ENCODE measurements at places on chromosomes 3 and 15.
A peak's percentile ranks its signal among the peaks of the same experiment; 100 is the strongest.

GRCh38 chr3:169147238-169148008 lies 516.1 kb downstream of the MECOM start:
- DNase-seq = peak; percentile 11

DNA sequence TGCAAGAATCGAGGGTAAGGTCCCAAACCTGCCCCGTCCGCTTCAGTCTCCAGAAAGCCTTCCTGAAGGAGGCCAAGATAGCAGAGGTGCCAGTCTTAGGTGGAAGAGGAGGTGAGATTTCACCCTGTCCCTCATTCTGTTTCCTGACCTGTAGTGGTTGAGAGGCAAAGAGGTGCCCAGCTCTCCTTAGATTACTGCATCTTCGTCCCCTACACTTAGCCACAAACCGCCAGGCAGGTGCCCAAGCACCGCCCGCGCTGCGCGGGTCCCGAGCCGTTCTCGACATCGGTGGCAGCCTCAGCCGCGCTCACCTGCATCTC lies 23.8 kb upstream of the POLG start:
- DNase-seq = no peak

GRCh38 chr3:87987952-87988351 lies 70.9 kb downstream of the CGGBP1 start:
- DNase-seq = no peak

DNA sequence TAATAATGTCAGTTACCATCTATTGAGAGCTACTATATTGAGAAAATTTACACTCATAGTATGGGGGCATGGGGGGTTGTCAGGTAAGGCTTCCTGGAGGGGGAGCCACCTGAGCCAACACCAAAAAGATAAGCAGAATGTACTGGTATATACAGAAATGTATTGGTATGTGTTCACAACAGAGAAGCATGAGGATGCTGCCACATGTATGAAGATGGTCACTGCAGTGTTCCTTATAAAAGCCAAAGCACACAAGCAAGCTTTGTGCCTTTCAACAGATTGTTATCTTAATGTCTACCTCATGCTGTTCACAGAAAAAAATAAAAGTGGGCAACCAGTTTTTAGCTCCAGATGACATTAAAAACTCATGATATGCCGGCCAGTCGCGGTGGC lies 149.0 kb downstream of the MAGI1 start:
- DNase-seq = no peak

DNA sequence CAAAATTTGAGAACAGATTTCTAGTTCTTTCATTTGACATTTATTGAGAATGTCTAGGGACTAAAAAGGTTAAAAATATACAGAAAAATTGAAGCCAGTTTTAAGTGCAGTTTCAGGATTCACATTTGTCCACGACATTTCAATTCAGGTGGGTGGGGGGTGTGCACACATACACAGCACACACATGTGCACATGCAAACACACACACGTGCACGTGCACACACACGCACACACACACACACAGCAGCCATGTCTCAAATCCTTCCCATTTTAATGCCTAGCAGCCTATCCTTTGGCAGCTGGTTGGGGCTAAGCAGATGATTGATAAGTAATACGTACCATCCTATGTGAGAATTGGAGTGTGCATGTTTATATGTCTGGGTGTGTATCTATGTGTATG lies 238.3 kb upstream of the TRIM42 start:
- DNase-seq = no peak

DNA sequence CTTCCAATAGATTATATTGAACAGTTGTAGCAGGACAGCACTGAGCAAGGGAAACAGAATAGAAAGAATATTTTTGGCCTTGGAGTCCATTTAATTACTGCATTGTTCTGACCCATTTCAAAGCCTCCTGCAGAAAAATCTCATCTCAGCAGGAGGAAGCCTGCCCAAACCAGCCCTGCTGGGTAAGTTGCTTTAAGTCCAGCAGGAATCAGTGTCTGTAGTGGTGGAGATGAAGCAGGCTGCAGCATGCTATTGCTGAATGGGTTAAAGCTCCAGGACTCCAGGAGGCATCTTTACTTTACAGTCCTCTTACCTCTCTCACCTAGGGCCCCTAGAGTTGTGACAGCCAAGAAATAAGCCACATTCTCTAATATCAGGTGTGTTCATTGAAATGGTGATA lies 380.3 kb upstream of the THBS1 start:
- DNase-seq = no peak

- no peak for DNase-seq
Observed at GRCh38 chr3:1036207-1036826, 56.5 kb upstream of the CNTN6 start.

- DNase-seq = no peak
Observed at GRCh38 chr3:108486941-108487340, 23.5 kb downstream of the MYH15 start.

GRCh38 chr3:43923104-43923882 lies 232.6 kb downstream of the ABHD5 start:
- DNase-seq = no peak

GRCh38 chr3:144167634-144168033 lies 196.0 kb downstream of the DIPK2A start:
- DNase-seq = no peak
